ENCODE measurements at places on chromosomes 2 and 18.

GRCh38 chr2:19349911-19350677, 8.3 kb downstream of the OSR1 start:
- no peak for DNase-seq

DNA sequence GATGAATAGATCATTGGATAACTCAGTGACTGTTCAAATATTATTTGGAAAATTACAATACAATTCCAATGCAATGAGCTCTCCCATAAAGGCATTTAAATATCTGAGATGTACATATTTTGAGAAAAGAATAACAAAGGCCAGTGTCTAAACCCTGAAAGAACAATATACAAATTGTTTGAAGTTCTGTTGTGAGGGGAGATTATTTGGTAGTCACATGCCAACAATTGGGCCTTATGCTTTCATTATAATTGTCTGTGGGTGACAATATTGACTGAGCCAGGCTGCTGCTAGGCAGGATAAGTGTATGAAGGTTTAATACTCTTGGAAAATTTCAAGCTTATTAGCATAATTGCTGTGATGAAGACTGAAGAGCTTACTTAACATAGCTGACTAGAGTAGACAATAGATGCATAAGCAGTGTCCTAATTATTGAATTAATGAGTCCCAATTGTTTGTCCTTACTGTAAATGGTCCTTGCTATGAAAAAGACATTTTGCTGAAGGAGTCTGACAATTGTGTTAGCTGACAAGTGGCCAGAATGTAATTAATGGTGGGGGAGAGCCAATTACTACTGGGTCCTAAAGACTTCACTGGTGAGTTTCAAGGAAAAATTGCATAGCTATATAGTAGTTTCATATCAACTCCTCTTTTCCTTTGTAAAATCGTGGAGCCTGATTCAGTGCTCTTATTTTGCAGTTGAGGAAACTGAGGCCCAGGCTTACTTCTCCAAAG, 5.0 kb upstream of the SMAD2 start:
- DNase-seq = no peak

DNA sequence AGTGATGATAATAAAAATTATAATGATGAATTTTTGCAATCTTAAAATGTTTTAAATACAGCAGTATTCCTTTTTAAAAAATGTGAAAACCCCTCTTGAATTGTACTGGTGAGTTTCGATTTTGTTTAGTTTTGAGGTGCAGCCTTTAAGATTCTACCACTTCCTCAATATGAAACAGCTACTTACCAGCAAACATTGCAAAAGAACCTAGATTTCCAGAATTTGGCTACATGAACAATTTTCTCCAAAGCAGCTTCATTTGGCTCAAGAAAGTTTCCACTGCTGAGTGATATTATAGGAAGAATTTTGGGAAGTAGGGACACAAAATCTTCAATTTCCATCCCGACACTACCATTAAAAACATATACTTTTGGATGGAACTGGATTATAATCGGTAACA, 12.0 kb downstream of the TCF4 start:
- DNase-seq = no peak

DNA sequence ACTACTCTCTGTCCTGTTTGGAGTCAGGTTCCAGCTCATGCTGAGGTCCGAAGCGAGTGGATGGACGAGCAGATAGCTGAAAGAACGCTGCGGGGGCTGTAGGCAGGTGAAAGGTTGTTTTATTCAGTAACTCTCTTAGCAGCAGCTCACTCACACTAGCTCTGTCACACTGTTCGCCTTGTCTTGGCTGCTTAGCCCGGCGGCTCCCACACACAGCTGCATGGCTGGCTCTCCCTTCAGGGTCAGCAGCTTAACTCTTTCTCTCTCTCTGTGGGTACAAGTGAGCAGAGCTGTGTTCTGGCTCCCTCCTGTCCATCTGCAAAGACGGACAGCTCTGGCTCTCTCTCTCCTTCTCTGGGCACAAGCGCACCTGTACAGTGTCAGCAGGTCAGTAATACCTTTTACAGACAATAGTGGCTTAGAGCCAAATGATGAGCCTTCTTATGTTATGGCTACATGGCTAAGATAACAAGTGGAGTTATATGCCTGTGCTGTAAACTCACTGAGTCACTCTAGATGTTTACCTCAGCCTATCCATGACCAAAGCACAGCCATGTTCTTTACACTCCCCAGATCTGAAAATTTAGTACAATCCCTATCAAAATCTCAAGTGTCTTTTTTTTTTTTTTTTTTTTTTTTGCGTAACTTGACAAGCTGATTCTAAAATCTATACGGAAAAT, 149.3 kb downstream of the GALNT1 start:
- no peak for DNase-seq

DNA sequence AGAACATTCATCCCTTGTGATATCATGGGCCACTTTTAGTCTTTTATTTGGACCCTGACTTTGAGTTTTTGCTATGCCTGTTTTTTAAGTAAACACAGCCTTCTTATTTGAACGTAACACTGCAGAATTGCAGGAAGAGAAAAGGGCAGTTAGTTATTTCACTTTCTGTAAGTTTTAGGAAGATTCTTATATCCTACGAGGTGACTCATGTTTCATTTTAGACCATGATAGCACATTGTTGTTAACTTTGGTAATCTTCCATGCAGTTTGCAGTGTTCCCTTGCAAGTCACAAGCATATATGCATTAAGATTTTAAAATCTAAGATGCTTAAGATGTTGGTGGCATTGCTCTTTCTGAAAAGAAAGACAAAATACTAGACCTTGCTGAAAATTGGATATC, 128.6 kb upstream of the EPC2 start:
- DNase-seq = no peak

DNA sequence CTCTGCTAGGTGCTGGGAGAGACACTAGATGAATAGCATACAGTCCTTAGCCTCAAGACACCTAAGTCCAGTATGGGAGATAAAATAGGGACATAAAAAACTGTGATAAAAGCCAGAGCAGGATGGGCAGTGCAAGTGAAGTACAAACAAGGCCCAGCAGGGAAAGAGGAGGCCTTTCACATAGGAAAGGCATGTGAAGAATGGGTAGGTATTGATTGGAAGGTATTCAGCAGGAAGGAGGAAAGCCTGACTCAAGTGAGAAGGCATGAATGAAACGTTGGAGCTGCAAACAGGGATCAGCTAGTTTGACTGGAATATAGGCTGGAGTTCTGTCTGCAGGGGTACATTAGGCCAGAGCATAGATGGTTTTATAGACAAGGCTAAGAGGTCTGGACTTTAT, 11.0 kb upstream of the CXCR4 start:
- DNase-seq = no peak

GRCh38 chr2:160209516-160209856, 9.4 kb upstream of the ITGB6 start:
- DNase-seq = no peak

GRCh38 chr2:190129421-190130199, 67.1 kb upstream of the MSTN start:
- DNase-seq = no peak

- no peak for DNase-seq
Observed at GRCh38 chr2:221204699-221205098, 367.4 kb downstream of the EPHA4 start.

- no peak for DNase-seq
Observed at GRCh38 chr18:50987261-50987660, 19.4 kb downstream of the ELAC1 start.

DNA sequence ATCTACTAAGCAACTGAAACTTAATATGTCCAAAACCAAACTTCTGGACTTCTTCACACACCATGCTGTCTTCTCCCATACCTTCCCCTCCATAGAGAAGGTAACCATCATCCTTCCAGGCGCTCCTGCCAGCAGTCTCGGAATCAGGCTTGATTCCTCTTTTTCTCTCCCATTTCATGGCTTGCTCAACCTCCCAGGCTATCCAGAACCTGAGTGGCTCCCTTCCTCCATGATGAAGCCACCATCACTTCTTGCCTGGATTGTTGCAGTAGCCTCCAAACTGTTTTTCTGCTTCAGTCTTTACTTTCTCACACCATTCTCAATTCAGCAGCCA, 40.1 kb upstream of the NDUFV2 start:
- no peak for DNase-seq

GRCh38 chr2:212379103-212379502, 159.5 kb downstream of the ERBB4 start:
- DNase-seq = no peak

GRCh38 chr2:85862426-85862825, 26.4 kb downstream of the ST3GAL5 start:
- DNase-seq = no peak

GRCh38 chr18:3422905-3423304, 27.1 kb upstream of the TGIF1 start:
- DNase-seq = no peak

DNA sequence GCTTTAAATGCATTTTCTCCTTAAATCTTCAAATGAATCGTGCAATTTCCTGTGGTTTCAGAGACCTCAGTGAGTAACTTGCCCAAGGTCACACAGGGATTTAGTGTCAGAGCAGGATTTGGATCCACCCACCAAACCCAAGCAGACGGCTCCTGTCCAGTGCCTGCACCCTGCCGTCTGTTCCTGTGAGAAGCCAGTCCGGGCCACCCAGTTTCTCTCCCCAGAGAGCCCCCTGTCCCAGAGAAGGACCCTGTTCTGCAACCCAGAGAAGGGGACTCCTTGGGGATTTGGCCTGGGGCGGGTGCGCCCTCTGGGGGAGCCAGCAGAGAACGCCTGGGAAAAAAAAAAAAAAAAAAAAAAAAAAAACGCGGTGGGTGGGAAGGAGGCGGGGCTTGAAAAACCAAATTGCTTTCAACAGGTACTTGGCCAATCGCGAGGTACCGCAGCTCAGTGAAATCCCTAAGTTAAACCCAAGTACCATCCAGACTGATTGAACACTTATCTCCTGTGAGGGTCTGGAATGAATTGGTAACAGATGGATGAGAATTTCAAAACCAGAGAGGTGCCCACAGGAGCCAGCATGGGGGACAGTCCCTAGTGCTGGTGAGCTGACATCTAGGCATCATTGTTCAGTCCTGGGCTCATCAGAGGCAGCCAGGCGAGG, 30.9 kb upstream of the REEP1 start:
- no peak for DNase-seq

GRCh38 chr2:47265751-47266231, 110.7 kb upstream of the STPG4 start:
- DNase-seq = no peak

DNA sequence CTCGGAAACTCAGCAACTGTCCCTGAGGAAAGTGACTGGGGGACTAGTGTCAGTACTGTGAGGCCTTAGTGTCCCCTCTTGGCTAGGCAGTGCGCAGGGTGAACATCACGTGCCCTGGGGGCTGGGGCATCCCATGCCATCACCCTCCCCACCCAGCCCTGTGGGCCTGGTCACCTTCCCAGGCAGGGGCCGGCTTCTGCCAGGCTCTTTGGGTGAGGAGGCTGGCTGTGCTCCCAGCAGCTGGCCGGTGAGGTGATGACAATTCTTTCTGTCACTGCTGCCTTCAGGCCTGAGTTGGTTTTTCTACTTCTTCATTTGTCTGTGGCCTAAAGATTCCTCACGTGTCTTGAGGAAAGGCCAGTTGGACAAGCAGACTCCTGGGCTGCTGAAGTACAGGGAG, 180.8 kb downstream of the KLHL29 start:
- no peak for DNase-seq

DNA sequence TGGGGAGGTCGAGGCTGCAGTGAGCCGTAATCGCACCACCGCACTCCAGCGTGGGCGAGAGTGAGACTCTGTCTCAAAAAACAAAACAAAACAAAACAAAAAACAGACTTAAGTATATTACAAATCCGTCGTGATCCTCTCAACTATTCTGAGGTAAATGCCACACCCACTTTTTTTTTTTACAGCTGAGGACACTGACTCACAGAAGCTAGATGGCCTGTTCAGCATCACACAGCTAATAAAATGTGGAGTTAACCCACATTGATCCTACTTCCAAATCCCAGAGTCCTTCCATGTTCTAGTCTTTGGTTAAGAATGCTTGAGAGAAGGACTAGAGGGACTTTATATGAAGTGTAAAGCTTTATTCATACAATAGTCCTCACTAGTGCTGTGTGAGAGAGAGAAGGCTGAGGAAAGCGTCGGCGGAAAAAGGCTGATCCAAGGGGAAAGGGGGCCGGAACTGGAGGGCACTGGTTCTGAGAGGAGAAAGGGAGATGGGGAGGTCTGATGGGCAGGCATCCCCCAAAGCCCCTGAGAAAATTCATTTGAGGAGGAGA, 627 bp downstream of the RNF25 start:
- DNase-seq = no peak

DNA sequence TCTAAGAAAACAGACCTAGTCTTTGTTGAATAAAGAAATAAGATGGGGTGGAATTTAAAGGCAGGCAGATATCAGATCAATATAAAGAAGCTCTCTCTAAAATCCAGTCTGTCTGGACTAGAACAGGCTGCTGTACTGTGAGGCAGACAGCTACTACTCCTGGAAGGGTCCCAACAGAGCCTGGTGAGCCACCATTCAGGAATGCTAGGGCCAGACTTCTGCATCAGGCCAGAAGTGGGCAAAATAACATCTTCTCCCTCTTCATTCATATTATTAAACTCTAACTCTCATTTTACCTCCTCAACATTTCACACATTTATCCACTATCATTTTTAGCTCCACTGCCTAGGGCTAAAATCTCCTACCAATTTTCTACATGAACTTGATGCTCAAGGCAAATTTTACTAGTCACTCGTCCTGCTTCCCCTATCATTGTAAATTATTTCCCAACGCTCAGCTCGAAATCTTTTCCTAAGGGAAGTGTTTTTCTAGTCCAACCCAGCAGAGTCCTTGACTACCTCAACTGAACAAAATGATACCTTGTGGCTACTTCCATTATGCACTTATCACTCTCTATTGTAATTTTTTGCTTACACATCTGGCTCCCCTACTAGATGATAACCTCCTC, 45.2 kb upstream of the GLS start:
- DNase-seq = no peak

All from cerebellar nuclear complex (tissue), 1 donor.